ENCODE measurements at places on chromosomes 13 and 19.

- DNase-seq: no peak
Observed at GRCh38 chr13:27147530-27148170, 24.0 kb downstream of the USP12 start.

DNA sequence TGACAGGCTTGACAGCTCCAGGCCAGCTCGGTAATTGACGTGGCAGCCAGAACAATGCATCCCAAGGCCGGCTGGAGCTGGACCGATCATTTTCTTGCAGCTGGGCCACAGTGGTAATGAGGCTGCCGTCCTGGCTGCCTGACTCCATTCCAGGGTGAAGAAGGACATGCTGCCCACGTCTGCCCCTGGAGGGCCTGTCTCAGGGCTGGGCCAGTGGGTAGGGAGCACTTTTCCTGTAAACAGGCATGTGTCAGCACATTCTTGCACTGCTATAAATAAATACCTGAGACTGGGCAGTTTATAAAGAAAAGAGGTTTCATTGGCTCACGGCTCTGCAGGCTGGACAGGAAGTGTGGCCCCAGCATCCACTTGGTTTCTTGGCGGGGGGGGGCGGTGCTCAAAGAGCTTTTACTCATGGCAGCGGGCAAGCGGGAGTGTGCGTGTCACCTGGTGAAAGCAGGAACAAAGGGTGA lies 38.1 kb upstream of the KCTD15 start:
- DNase-seq: no peak

DNA sequence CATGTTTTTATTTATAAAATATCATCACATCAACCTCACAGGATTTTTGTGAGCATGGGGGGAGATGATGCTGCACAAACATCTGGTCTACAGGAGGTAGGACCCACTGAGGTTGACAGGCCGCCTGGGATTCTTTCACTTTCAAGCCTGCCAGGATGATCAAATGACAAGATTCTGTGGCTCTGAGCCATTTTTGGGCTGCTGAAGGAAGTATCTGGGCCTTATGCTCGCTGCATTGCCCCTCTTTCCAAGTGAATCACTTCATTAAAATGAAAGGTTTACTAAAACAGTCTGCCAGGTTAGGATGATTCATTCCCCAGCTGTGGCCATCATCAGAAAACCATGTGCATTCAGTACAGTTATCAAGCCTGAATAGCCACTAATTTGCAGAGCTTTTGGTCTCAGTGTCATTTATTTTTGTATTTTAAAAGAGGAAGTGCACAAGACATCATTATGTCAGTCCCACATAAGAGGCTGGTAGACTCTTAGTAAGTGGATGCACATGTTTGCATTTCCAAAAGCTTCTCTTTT lies 34.4 kb downstream of the STARD13 start:
- DNase-seq: no peak

- DNase-seq: no peak
Observed at GRCh38 chr13:114112826-114113322, 19.5 kb downstream of the RASA3 start.

DNA sequence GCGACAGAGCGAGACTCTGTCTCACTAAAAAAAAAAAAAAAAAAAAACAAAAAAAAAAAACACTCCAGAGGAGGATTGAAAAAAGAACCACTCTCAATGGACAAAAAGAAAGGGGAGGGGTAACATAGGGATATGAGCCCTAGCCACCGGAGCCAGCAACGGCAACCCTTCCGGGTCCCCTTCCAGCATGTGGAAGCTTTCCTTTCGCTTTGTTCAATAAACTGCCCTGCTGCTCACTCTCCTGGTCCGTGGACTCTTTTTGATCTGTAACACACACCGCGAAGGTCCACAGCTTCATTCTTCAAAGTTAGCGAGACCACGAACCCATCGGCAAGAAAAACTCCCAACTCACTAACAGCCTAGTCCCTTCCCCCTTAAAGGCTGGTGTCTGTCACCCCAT lies 1.0 kb upstream of the REX1BD start:
- no peak for DNase-seq

DNA sequence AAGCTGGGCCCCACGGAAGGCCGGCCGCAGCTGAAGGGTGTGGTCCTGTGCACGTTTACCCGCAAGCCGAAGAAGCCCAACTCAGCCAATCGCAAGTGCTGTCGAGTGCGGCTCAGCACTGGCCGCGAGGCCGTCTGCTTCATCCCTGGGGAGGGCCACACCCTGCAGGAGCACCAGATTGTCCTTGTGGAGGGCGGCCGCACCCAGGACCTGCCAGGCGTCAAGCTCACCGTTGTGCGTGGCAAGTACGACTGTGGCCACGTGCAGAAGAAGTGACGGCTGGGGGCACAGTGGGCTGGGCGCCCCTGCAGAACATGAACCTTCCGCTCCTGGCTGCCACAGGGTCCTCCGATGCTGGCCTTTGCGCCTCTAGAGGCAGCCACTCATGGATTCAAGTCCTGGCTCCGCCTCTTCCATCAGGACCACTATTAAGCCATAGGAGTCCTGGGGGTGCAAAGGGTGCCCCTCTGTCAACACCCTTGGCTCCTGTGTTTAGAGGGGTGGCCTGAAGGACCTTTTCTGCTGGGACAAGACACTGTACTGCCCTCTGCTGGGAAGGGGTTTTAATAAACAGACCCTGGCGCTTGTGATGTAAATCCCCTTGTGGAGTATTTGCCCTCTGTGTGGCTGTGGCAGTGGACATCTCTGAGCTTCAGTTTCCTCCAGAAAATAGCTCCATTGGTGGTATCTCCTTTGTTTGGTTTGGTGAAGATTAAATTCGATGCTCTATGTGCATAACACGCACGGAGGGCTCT lies 1.9 kb downstream of the MRPS12 start:
- DNase-seq: no peak

GRCh38 chr13:48126944-48127830 lies 32.3 kb upstream of the MED4 start:
- no peak for DNase-seq
